Suprapubic skin (tissue), 4 donors: ENCODE measurements at places on chromosomes 2 and 18.

DNA sequence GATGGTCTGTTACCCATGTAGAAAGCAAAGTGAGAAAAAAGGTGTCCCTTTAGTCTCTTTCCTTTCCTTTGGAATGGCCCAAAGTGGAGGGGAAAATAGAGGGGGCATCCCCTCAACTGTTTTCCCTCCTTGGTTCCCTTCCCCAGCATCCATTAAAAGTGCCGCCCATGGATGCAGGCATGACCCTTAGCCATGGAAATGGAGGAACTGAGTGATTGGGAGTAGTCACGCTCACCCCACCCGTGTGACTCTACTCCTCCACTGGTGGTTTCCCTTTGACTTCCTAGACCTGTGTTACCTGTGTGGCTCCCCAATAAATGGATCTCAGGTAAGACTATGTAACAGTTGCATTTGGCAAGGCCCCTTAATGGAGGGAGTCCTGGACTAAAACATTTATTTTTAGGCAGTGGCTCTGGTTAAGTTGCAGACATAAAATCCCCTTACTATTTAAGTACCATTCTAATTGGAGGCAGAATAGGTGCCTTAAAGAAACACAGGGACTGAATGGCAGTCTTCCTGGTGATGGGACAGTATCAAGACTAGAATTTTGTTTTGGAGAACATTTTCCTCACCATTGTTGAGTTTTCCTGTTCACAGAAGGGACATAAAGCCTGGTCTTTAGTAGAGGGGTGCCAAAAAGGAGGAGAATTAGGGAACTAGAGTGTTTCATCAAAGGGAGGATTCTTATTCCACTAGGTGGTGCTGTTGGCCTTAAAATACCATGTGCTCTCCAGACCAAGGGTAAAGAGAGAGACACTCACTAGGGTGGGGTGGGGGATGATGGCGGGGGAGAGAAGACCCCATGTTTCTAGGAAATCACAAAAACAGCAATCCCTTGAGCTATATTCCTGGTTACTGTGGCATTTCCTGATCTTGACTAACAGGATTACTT lies 25.7 kb upstream of the PLA2R1 start:
- DNase-seq = no peak

- no peak for DNase-seq
Measured at GRCh38 chr2:187434342-187434785, 13.7 kb downstream of the CALCRL start.

DNA sequence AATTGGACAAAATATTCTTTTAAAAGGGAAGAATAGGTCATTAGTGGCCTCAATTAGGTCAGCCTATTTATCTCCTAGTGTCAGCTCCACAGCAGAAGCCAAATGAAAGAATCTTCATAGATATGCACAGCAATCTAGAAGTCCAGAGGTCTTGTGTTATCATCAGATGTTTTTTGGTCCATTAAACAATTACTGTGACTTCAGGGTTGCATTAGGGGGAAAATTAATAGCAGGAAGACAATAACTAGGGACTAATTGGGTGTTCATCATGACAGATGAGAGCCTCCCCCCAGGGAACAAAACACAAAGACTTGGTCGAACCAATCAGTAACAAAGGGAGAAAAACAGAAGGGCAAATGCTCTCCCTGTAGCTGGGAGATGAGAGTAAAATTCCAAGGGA lies 264.7 kb downstream of the PTH2R start:
- no peak for DNase-seq

DNA sequence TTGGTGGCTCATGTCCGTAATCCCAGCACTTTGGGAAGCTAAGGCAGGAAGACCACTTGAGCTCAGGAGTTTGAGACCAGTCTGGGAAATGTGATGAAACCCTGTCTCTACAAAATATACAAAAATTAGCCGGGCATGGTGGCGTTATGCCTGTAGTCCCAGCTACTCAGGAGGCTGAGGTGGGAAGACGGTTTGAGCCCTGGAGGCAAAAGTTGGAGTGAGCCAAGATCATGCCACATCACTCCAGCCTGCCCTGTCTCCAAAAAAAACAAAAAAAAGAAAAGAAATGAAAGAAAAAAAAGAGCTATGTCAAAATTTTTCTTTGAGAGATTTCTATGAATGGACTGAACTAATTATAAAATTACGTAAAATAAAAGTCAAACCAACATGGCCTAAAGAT lies 34.7 kb downstream of the ROCK2 start:
- no peak for DNase-seq

DNA sequence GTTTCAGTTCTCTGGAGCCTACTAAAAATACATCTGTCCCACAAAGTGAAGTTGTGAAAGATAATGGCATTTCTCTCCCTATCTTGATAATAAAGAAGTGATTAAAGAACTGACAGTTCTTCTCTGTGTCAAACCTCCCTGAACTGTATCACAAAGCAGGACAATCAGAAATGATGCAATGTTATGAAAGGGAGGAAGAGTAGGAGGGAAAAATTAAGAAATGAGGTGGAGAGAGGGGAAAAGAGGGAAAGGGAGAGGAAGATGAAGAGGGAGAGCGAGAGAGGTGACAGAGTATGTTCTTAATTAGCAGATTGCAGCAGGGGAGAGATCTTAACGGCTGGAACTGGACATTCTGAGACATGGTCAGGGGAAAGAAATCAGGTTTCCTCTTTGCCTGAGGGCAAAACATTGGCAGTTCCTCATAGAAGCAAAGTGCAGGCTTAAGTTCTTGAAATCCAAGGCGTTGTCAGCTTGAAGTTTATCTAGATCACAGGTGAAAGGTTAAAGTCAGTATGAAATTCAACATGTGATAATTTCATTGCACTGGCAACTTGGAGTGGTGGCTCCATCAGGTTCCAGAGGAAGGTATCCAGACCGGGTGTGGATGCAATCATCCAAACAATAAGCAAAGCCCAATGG lies 54.6 kb downstream of the RDH14 start:
- no peak for DNase-seq

DNA sequence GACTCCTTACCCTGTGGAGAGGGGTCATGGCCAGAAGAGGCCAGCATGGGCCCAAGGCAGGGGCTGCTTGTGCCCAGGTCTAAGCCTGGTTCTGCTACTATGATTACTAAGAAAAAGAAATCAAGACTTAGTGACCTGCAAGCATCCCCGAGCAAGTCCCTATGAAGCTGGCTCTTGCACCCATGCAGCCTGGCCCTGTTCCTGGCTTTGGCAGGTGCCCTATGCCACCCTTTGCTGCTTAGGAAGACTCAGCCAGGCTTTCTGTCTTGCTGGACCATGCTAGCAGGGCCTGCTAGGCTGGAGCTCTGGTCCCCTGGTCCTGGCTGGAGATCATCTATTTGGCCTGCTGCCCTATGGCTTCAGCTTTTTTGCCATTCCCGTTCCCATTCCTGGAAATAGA lies 309.4 kb upstream of the EPAS1 start:
- no peak for DNase-seq

DNA sequence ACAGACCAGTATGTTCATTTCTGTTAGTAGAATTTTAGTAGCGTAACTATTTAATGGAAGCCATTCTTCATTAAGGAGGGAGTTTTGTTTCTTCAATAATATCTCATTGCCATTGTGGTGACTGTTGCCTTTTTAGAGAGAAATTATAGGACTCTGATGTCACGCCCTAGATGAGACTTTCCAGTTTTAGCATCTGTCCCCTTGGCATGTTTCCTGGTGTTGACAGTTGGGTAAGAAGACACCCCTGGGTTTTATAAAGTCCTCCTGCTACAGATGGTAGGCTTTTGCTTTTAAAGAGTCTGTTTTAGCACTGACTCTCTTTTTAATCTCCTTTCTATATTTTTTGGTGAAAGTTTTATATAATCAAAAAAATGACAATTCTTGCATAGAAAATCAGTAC lies 41.9 kb downstream of the KCNJ3 start:
- no peak for DNase-seq
